ENCODE measurements at places on chromosomes 16 and 17.

GRCh38 chr17:77160091-77160874 lies 19.5 kb downstream of the SEC14L1 start:
- no peak for DNase-seq

DNA sequence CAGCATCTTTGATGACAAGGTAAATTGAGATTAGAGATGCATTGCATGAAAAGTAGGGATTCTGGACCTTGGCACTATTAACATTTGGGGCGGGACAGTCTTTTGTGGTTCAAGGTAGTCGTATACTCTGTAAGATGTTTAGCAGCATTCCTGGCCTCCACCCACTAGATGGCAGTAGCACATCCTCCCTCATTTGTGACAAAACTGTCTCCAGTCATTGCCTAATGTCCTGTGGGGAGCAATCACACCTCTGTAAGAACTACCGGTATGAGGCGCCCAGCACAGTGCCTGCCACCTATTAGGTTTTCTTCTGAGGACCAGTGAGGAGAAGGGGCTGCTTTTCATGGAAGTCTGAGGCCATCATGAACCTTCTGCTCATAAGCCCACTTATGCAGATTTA lies 180.8 kb downstream of the RBFOX1 start:
- DNase-seq = no peak

GRCh38 chr16:7509963-7510601 lies 177.4 kb downstream of the RBFOX1 start:
- no peak for DNase-seq

GRCh38 chr17:4839965-4840892 lies 7.1 kb downstream of the MINK1 start:
- no peak for DNase-seq

DNA sequence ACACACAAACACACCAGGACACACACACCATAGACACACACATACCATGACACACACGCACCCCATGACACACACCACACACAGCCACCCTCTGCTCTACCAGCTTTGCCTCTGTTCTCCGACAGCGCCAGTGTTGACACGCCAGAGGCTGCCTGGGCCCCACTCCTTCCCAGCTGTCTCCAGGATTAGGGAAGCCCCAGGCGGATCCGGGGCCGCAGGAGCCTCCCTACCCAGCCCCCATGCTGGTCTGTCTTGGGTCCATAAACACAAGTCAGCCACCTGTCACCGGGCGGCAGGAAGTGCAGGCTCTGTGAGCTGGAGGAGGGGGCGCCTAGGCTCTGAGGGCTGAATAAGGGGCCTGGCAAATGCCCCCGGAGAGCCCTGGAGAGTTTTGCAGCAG lies 10.5 kb downstream of the TBC1D16 start:
- no peak for DNase-seq

DNA sequence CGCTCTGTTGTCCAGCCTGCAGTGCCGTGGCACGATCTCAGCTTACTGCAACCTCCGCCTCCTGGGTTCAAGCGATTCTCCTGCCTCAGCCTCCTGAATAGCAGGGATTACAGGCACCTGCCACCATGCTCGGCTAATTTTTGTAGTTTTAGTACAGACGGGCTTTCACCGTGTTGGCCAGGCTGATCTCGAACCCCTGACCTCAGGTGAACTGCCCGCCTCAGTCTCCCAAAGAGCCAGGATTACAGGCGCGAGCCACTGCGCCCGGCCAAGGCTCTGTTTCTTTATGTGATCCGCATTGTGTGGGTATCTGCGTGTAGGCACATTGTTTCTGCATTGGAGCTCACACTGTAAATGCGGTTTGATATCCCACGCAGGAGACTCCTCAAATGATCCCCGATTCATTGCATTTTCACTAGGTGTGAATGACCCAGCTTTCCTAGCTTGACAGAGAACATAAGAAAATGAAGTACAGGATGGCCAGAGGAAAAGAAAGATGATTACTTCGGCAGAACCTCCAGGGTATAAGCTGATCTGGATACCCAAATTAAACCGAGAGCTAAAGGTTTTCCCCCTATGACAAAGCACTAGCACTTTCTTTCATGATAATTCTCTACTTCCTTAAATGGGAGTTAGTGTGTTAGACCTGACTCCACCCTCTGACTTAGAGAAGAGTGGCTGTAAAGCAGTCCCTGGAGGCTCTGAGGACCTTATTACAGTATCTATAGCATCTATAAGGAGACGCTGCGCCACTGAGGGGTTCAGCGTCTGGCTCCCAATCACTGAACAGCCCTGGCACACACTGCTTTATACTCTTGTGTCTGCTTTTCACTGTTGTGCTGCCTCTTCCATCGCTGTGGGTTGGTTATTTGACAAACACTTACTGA lies 17.3 kb downstream of the COTL1 start:
- DNase-seq = no peak

GRCh38 chr16:78503602-78504001 lies 404.1 kb downstream of the WWOX start:
- peak; percentile 15 for DNase-seq

All from fibroblast of skin of left biceps (primary cell).